ENCODE measurements at places on chromosomes 16 and 17.

DNA sequence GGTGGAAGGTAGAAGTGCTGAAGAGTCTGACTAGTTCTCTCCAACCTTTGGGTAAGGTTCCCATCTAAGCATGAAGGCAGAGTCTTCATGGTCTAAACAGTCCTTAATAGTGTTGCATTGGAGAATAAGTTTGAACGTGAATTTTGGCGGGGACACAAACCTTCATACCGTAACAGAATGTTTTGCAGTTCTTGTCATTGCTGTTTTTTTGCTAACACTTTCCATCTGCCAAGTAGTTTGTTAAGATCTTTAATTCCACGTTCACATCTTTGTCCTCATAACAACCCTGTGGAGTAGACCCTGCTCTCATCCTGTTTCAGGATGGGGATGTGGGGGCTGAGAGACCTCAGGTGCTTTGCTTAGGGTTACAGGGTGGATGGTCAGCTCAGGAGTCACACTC lies 936.9 kb upstream of the EEF2KMT start:
- DNase-seq: no peak

DNA sequence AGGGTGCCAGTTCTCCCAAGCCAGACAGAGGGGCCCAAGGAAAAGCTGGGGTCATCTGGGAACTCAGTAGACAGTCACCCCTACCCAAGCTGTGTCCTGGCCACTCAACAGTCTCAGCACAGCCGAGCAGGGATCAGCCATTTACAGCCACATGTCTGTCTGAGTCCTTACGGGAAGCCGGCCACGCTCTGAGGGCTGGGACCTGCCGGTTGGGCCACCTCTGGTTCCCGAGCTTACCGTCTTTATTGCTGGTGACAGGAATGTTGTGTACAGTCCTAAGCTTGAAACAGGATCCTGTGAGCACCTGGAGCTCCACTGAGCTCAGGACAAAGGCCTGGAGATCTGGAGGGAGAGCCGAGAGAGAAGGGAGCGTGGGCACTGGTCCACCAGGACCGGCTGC lies 59.8 kb downstream of the TIMM22 start:
- no peak for DNase-seq

- DNase-seq: no peak
These were observed 7.2 kb upstream of the EXOSC6 start for GRCh38 chr16:70258946-70259345.

GRCh38 chr17:54235571-54235970 lies 412.8 kb downstream of the KIF2B start:
- DNase-seq: peak; percentile 47

DNA sequence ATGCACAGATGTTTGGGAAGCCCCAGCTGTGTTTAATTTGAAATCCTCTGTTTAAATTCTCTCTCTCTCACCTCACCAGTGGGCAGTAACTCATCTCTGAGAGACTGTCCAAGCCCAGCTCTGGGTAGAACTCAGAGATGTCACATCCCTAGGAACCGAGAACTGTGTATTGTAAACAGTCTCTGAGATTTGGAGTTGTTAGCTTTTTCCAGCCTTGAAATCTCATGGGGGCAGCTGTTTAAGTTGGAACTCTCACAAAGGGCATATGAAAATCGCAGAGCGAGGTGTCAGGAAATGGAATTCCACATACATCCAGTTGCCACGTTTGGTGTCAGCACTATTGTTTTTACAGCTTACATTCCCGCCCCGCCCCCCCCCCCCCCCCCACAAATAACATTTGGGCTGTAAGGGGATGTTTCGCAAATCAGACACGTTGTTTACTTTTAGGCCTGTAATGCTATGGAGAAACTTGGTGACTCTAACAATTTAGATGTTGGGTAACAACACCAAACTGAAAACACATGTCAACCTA lies 34.3 kb downstream of the VPS35L start:
- no peak for DNase-seq

- no peak for DNase-seq
These were observed at the start of gene MEFV for GRCh38 chr16:3256146-3256865. MEFV (minus strand) TSS chr16:3256633; CDS start chr16:3256587, 46 bp downstream.

DNA sequence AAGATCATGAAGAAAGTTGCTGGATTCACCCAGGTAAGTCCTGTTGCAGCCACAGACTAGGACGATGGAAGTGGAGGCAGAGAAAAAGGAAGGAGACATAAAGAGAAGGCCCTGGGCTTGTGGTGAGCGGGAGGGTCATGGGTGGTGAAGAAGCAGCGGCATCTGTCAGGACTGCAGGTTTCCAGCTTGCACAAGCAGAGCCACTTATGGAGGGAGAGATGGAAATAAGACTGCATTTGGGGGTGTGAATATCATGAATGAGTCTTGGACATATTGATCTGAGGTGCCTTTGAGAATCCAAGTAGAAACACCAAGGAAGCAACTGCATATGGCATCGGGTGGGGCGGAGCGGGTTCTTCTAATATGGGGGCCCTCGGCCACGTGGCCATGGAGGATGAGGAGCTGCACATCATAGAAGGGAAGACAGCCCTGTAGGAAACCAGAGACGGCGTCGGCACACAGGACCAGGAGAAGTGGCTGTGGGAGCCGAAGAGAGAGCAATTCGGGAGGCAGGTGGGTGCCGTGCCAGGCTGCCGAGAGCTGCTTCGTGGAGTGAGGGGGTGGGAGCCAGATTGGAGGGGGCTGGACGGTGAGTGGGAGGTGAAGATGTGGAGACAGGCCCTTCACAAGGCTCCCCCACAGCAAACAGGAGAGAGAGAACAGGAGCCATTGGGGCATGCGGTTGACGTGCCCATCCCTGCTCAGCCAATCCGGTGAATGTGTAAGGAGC lies 243.5 kb downstream of the GSG1L start:
- DNase-seq: no peak

- DNase-seq: no peak
These were observed 24.8 kb upstream of the SLC25A19 start for GRCh38 chr17:75313941-75314551.

DNA sequence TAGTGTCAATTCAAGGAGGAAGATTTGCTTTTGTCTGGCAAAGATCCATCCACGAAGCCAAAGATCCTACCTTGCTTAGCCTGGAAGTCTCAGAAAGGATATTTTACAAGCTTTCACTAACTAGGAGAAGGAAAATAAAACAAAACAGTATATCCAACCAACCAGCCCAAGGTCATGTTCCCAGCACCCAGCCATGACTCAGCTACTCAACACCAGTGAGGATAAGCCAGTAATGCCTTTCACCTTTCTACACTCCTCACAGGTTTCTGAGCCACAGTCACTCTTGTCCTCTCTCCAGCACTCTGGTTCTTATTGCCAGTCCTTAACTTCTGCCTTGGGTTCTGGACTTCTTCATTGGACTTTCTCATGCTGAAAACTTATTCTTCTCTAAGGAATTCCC lies 116.2 kb downstream of the CDH11 start:
- no peak for DNase-seq

- DNase-seq: no peak
These were observed 36.4 kb downstream of the AKAP1 start for GRCh38 chr17:57121308-57122042.

- no peak for DNase-seq
These were observed 1540.3 kb downstream of the CDH11 start for GRCh38 chr16:63581570-63581969.

- no peak for DNase-seq
These were observed 56.3 kb downstream of the ABCC12 start for GRCh38 chr16:48099455-48099854.

DNA sequence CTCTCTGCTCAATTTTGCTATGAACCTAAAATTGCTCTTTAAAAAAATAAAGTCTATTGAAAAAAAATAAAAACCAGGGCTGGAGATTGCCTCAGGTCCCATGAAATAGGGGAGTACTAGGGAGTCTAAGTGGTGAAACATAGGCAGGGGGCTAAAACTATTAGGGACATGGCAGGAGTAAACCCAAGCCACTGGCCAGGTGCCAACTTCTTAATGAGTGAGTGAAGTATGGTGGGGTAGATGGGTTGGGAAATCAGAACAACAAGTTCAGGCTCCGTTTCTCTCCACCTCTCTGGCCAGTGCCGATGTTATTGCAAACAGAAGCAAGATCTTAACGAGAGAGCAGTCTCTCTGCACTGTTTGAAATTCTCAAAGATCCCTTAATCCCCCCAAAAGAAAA lies 322.4 kb upstream of the CDH5 start:
- no peak for DNase-seq

GRCh38 chr16:35793601-35794000 lies 2334.2 kb downstream of the TP53TG3F start:
- no peak for DNase-seq

DNA sequence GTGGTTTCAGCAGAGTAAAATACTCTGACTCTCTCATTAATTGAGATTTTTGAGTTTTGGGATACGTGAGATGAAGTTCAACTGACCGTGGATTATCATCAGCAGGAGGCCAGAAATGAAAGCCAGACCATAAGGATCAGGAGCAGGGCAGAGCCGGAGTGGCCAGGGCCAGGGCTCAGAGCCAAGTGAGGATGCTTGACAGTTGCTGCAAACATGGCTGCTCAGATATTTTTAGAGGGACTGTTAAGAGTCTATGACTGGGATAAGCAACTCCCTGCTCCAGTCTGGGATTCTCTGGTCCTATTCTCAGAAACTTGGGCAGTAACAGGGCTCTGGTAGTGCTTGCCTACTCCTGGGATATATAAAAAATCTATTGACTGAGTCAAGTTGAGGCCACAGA lies 17.6 kb upstream of the CDH13 start:
- no peak for DNase-seq

DNA sequence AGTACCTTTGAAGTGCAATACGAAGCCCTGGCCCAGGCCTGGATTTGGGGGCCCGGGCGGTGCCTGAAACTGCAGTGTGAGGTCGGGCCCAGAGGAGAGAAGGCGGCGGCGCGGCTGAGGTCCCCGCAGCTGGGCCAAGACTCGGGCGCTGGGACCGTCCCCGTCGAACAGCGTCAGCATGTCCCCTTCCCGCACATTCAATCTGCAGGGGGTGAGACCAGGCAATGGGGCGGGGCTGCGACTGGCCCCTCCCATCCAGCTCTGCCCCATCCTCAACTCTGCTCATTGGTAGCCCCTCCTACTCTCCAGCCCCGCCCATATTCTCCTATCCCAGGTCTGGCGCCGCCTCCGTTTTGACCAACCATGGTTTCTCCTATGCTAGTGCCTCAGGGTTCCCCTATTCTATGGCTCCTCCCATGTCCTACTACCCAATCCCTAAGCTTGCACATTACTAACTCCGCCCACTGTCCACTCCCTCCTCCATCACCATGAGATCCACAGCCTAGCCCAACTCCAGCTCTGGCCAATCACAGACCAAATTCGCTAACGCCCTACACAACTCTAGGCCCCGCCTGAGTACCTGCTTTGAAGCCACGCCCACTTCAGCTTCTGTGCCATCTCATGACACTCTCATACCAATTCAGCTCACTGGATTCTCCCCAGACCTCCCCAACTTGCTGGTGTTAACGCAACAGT lies 14.4 kb upstream of the CDIPT start:
- DNase-seq: no peak

- no peak for DNase-seq
These were observed 28.4 kb downstream of the MYH3 start for GRCh38 chr17:10628756-10629155.

DNA sequence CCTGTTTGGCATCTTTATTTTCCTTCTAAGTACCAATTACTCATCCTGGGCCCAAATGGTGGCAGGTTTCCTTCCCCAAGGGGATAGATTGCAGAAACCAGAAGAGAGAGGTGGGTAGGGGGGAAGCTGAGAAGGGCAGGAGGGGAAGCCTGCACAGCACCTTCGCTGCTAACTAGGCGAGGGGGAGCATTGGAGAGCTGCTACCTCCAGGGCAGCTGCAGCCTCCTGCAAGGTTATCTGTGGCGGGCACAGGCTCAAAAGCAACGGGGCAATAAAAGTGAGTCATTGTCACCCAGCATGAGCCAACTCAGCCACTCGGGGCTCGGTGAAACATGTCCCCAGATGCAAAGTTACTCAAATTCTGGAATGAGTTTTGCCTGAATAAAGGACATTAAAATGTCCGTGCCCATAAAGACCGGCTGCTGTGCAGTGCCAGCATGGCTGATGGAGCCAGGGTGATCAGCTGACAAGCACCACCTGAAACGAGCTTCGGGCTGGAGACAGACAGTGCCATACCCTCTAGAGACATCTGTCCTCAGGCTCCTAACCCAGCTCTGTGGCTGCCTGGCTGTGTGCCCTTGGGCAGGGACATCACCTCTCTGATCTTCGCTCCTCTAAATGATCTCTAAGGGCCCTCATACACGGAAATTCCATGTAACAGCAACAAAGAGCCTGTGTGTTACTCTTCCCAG lies 68.1 kb upstream of the GRIN2A start:
- no peak for DNase-seq

DNA sequence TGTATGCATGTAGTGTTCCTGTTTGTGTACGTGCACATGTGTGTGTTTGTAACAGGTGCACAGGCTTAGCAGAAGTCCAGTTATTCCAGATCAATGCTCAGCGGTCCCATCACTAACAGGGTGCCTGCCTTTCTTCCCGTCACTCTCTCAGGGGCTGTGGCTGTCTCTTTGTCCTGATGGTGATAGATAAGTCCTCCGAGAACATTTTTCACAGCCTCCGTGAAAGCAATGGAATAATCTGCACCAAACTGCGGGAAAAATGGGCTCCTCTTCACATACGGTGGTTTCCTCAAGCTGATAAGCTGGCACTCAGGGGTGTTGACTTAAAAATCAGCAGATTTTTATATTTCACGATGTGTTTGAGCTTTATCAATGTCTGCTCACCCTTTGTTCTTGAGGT lies 342.3 kb downstream of the TMEM114 start:
- DNase-seq: no peak

GRCh38 chr17:74152591-74153455 lies 50.7 kb upstream of the RPL38 start:
- peak; percentile 60 for DNase-seq

- peak; percentile 31 for DNase-seq
These were observed 605 bp downstream of the MRTFB start for GRCh38 chr16:14071576-14072271.

GRCh38 chr17:12256380-12256995 lies 235.8 kb downstream of the MAP2K4 start:
- no peak for DNase-seq

DNA sequence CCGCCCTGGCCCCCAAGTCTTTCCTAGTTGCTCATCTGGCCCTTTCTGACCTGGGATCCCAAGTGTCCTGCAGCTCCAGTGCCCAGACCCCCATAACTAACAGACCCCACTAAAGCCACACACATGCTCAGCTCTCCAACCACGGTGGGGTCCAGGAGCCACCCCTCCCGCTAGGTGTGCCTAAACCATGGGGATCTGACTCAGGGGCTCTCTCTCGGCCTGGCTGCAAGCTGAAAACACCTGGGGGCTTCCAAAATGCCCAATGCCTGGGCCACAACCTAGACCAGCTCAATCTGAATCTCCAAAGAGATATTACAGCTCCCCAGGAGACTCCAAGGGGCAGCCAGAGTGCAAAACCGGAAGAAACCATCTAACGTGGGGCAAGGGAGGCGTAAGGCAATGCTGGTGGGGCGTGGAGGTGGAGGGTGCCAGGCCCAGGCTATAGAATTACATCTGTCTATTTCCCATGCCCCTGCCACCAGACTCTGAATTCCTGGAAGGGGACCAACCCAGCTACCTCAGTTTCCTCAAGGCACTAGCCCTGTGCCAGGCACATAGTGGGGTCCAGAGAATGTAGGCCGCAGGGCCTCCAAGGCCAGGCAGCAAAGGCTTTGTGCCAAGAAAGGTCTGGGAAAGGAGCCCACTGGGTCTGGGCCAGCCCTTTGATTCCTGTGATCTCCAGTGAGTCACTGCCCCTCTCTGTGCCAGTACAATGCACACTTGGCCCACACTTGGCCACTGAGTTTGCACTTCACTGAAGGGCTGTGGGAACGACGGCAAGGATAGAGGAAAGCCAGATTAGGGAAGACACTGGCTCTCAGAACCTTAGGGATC lies 3.3 kb downstream of the CD2BP2 start:
- peak; percentile 75 for DNase-seq

Data from NCI-H446 (cell line).